ENCODE measurements at places on chromosomes 11 and 22.

- DNase-seq: peak; percentile 78
Observed at GRCh38 chr11:67195971-67196456, 70.3 kb upstream of the GRK2 start.

- peak; percentile 48 for DNase-seq
Observed at GRCh38 chr11:121520243-121521144, 67.7 kb upstream of the SORL1-AS1 start.

- peak; percentile 65 for DNase-seq
Observed at GRCh38 chr11:48170241-48171233, 46.1 kb upstream of the OR4B1 start.

- DNase-seq: no peak
Observed at GRCh38 chr11:86220653-86221052, 23.9 kb upstream of the EED start.

GRCh38 chr11:575996-576768 is at the start of gene PHRF1:
TSS of gene PHRF1 (plus strand) at chr11:576470. CDS start at chr11:581513, 5,043 bp downstream.
- peak; percentile 99 for DNase-seq

GRCh38 chr11:74646215-74646614 is 53.8 kb downstream of the POLD3 start:
- DNase-seq: no peak

- DNase-seq: no peak
Observed at GRCh38 chr11:69642549-69642912, 1.6 kb downstream of the CCND1 start.

DNA sequence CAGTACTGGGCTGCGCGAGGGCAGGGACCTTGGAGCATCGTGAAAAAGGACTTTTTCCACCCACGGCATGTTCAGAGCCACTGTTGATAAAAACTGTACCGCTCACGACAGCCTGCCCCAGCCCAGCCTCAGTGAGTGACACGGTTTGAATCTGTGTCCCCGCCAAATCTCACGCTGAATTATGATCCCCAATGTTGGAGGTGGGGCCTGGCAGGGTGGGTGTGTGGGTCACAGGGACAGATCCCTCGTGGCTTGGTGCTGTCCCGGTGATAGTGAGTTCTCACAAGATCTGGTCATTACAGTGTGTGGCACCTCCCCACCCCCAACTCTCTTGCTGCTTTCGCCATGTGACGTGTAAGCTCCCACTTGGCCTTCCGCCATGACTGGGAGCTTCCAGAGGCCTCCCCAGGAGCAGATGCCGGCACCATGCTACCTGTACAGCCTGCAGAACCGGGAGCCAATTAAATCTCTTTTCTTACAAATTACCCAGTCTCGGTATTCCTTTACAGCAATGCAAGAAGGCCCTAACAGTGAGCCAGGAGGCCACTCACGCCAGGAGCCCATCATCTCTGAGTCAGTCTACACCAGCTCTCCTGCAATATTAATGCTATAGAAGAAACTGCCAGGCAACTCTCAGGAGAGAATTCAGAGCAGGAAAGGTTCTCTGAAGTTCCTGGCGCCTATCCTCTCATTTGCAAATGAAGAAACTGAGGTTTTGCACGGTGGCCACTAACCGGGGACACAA is 1.3 kb downstream of the TOLLIP start:
- peak; percentile 47 for DNase-seq

DNA sequence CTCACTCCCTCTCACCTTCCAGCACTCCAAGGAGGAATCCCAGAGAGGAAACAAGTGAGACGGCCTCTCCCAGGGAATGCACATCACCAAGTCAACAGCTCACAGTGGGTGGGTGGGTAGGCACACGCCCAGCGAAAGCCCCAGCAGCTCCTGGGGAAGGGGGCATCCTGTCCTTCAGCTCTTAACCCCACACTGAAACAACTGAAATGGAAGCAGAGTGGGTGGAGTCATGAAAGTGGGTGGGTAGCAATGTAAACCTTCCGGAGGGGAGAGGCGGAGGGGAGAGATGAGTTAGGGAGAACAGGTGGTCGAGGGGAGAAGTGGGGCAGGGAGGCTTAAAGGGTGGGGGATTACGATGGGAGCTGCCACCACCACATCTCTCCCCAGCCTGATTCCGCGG is 5.4 kb downstream of the MCHR1 start:
- DNase-seq: no peak

DNA sequence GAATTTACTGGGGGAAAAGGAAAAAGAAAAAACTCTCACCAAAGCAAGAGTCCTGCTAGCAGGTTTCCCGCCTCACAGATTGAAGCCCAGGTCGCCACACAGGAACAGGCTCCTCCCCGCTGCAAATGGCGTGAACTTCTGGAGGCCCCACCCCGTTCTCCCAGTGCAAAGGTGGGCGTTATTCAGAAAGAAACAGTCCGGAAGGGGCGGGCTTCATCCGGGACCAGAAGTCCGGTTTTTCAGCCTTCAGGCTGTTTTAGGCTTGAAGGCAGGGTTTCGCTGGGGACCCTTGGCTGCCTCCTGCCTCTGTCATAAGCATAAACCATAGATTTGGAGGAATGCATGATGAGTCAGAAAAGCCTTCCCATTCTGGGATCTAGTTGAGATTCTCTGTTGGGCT is 148.3 kb upstream of the POU2AF2 start:
- DNase-seq: no peak

- peak; percentile 30 for DNase-seq
Observed at GRCh38 chr11:19673924-19674729, 38.5 kb upstream of the NAV2 start.

DNA sequence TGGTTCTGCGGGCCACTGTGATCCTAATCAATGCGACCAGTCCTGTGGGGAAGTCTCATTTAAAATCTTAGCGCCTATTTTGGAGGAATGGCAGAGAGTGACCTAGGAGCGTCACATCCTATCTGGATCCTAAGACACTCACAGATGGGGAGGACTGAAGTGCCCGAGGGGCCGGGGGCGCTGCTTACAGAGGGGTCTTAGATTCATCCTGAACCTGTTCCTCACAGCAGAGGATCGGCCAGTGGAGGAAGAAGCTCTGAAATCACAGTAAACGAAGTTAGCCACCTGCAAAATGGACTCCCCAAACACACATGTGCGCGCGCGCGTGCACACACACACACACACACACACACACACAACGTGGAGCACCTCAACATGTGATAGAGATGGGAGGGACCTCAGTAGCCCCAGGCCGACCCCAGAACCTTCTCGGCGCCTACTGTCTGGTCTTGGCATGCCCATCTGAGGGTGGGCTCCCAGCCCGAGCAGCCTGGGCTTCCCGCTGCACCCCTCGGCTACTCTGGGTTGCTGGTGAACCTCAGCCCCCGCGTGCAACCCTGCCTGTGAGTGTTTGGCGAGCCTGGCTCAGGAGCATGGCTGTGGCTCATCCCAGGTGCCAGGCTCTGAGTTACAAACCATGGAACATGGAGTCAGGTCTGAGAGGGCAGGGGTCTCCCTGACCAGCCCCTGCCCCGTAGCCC is 613.3 kb downstream of the TBC1D22A start:
- DNase-seq: no peak
